Activated T-helper 2 cell treated with anti-CD3 and anti-CD28 coated beads, Interferon-gamma antibody, Interleukin-2, Interleukin-4, amounts not matched to agents 10 μg/mL and 5 μg/mL and 100 μg/mL, durations not matched to agents 14 hours and 24 hours and 36 hours (primary cell): ENCODE measurements at places on chromosomes 12 and 14. TPM values are rescaled to one million over a fixed set of nuclear protein-coding genes. Genes with fewer than 3 reads are reported as not detected.

The SLC39A5 gene
- total RNA-seq, result 0.39 and 1.4 TPM in 2 replicates

The SELPLG gene
- total RNA-seq, result 52.1 and 55.6 TPM in 2 replicates

The SOAT2 gene
- not detected in 2 replicates for total RNA-seq

The LRP1-AS gene
- not detected in 2 replicates for total RNA-seq

The FLRT2 gene
- not detected in 2 replicates for total RNA-seq

The TUNAR gene
- not detected in 2 replicates for total RNA-seq

The AICDA gene
- not detected in 2 replicates for total RNA-seq

The BLTP3B gene
- total RNA-seq, result 69.0 and 73.2 TPM in 2 replicates

The SMIM41 gene
- 0.14 and 0.16 TPM in 2 replicates for total RNA-seq

The CARMIL3 gene
- 1.3 and 1.7 TPM in 2 replicates for total RNA-seq

The OASL gene
- total RNA-seq, result 1.9 and 2.3 TPM in 2 replicates

The ST8SIA1 gene
- 0.39 and 1.3 TPM in 2 replicates for total RNA-seq

The ADCY4 gene
- total RNA-seq, result 1.5 and 2.3 TPM in 2 replicates

The SUPT16H gene
- total RNA-seq, result 161 and 168 TPM in 2 replicates

The GDF3 gene
- total RNA-seq, result not detected in 2 replicates

The POTEG gene
- total RNA-seq, result not detected in 2 replicates

The DNM1L gene
- 97.5 and 108 TPM in 2 replicates for total RNA-seq

The SLCO1C1 gene
- total RNA-seq, result not detected in 2 replicates

The AP5M1 gene
- total RNA-seq, result 43.9 and 49.7 TPM in 2 replicates

The ING4 gene
- 18.5 and 19.1 TPM in 2 replicates for total RNA-seq

The ART4 gene
- not detected in 2 replicates for total RNA-seq

The CACNB3 gene
- 11.5 and 13.1 TPM in 2 replicates for total RNA-seq

The NTS gene
- not detected in 2 replicates for total RNA-seq

The APOF gene
- not detected in 2 replicates for total RNA-seq

The ERBB3 gene
- total RNA-seq, result 0.11 and 0.71 TPM in 2 replicates

The VDR gene
- 312 and 317 TPM in 2 replicates for total RNA-seq

The FOS gene
- total RNA-seq, result 24.7 and 27.8 TPM in 2 replicates

The USP44 gene
- total RNA-seq, result 4.3 and 5.7 TPM in 2 replicates

The PRB2 gene
- not detected in 2 replicates for total RNA-seq

The TMCC3 gene
- 0.05 and 0.14 TPM in 2 replicates for total RNA-seq

The SMOC1 gene
- total RNA-seq, result not detected in 2 replicates

The TCL1B gene
- not detected in 2 replicates for total RNA-seq

The STYK1 gene
- not detected in 2 replicates for total RNA-seq

The AQP2 gene
- total RNA-seq, result not detected in 2 replicates

The GLIPR1L1 gene
- not detected in 2 replicates for total RNA-seq

The CLEC4D gene
- total RNA-seq, result not detected in 2 replicates

The HRK gene
- not detected in 2 replicates for total RNA-seq

The MSRB3 gene
- 0.18 TPM in 1 of 2 replicates, not detected in the other for total RNA-seq

The TTC9 gene
- 6.1 and 6.6 TPM in 2 replicates for total RNA-seq

The JPH4 gene
- 0.09 TPM in 2 replicates for total RNA-seq

The MGP gene
- not detected in 2 replicates for total RNA-seq

The ACSM4 gene
- not detected in 2 replicates for total RNA-seq

The LRRK2 gene
- not detected in 2 replicates for total RNA-seq

The PTPN6 gene
- total RNA-seq, result 250 and 252 TPM in 2 replicates

The REP15 gene
- total RNA-seq, result 1.5 and 2.2 TPM in 2 replicates

The TAS2R30 gene
- total RNA-seq, result 2.9 and 3.6 TPM in 2 replicates
